ENCODE measurements at places on chromosomes 3 and 15.

DNA sequence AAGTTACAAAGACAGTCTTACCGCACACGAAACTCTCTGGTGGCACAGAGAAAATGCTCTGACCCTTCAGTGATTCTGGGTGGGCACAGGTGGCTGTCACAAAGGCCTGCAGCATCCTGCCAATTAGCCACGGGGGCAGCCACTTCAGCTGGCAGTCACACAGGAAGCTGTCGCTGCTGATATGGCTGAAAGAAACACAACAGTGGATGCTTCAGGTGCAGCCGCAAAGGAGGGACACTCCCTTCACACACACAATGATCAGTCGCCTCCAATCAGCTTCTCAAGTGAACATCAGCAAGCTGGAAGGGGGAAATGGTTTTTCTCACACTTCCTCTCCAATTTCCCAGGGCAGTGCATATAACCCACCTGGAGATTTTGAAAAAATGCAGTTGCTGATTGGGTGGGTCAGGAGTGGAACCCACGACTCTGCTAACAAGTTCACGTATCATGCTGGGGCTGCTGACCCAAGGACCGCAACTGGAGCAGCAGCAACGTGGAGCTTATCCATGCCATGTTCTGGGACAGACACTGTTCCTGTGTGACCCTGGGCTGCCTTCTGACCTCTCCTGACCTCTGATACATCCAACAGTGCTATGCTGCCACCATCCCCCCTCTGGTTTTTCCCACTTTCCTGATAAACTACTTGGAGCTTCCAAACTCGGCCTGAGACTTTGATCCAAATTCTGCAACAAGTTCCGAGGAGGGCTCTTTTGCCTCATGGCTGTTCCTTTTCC, 106.6 kb downstream of the LRIG1 start:
- DNase-seq = no peak

DNA sequence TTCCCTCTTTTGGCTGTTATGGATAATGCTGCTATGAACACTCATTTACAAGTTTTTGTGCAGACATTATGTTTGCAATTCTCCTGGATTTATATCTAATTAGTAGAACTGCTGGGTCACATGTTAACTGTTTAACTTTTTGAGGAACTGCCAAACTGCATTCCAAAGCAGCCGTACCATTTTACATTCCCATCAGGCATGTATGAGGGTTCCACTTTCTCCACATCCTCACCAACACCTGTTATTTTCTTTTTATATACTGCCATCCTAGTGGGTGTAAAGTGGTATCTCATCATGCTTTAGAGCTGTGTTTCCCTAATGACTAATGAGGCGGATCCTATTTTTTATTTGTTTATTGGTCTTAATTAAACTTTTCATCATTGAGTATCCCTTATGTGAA, 9.2 kb downstream of the KPNA4 start:
- DNase-seq = no peak

DNA sequence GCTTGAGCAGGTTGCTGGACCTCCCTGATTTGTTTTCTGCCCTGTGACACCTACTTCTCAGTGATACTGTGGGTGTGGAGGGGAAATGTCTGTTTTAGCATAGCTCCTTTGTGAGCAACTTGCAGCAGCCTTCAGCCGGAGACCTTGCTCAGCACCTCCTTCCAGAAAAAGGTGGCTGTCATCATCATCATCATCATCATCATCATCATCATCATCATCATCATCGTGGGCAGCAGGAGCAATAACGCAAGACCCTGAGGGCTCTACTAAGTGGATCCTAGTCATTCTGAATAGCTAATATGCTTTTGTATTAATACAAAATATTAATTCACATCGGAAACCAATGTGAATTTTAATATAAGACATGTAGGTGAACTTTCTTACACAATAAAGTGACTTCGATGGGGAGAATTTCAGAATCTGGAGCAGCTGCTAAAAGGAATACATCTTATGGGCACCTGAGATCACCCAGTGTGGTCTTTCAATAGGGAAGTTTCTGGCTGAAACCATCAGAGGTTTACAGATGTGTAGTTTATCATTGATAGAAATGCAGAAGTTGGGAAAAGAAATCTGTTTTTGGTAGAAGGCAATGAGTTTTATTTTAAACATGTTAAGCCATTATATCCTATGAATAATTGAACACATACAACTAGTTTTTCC, 8.6 kb downstream of the GABRR3 start:
- no peak for DNase-seq

GRCh38 chr3:129684270-129684669, 77.8 kb upstream of the PLXND1 start:
- no peak for DNase-seq

DNA sequence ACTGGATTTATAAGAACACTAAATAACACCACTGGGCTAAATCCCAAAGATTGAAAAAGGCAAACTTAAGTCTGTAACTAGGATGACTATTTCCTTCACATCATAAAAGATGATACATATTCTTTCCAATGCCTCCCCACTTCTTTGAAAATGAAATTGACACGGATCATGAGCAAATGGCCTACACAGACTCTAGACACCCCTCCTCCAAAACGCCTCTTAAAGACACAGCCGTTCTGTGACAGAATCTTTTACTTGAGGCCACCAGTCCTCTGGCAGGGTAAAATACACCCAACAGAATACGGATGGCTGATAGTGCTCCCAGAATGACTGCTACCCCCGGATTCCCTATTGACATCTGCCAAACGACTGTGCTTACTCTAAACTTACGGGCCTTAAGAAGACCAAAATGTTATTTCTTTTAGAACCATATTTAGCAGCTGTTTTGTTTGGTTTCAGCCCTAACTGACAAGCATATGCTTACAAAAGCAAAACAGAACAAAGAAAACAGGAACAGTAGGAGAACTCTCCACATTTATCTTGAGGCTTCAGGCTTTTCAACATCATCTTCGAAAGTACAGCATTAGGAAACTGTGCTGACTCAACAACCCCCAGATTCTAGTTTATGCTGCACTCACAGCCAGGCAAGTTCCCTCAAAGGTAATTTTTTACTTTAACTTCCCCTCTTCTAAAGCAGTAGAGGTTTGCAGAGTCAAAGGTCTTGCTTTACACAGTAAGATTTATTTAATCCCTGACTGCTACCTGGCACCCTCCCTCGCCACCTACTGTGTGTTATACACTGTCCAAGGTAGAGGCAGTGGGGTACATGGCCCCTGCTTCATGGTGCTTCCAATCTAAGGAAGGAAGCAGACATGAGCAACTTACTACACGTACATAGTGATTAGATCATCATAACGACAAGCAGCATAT, 84.3 kb downstream of the TNIK start:
- no peak for DNase-seq

DNA sequence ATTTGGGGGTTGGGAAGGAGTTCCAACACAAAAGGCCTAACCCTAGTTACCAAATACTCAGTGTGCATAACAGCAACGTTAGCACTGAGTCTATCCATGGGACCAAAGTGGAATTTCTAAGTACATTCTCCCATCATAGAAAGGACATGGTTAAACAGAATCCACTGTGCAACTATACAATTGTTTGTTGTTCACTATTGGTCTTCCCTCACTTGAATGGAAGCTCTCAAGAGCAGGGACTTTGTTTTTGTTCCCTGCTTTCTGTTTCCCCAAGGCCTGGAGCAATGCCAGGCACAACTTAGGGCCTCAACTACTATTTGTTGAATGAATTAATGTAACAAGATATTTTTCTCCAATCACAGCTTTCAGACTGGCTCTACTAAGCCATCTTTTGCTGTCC, 25.6 kb downstream of the COL8A1 start:
- no peak for DNase-seq

- DNase-seq = no peak
Measured at GRCh38 chr15:101391981-101392640, 97.1 kb upstream of the SNRPA1 start.

DNA sequence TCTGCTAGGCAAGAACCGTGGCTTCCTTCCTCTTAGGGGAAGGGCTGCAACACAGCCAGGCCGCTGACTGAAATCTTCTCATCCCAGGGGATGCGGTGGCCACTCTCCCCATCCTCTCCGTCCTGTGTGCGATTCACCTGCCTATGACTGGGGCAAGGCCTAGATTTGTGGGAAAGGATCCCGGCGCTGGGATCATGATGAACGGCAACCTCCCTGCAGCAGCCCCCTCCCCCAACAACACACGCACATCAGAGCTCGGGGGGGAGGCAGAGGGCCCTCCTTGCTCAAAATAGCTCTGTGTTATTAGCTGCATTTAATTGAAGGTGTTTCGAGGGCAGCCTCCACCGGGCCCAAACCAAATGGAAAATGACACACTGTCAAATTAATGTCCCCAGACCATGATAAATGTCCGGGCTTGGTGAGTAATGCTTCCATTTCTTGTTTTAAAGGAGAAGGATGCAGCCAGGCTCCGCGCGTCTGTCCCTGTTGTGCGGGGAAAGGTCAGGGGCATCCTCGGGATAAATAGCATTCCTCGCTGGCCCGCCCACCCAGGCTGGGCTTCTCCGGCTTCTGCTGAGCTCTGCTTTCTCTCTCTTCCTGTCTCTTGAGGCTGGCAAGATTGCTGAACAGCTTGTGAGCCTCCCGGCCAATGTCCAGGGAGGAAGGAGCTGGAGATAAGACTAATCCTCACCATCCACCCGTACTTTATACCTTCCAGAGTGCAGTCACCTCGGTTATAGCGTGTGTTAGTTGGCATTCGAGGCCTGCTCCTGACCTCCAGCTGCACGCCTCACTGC, 56.4 kb upstream of the TLE3 start:
- no peak for DNase-seq

DNA sequence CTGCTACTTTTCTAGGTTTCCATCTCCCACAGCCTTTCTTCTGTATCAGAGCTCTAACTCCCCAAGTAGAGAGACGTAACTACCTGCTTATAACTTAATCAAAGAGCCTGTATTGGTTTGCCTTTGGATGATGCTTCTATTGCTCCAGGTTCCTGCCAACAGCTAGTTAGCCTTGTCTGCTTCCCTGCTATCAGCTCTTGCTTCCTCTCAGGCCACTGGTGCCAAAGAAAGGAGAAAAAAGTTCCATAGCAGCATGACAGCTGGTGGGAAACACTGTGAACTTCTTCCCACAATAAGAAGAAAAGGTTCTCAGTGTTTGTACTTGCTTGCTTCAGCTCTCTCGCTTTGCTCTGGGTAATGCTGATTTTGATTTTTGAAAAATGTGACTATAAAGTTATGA, 206.6 kb downstream of the GBE1 start:
- no peak for DNase-seq

GRCh38 chr15:40439960-40440742, 602 bp upstream of the BAHD1 start:
- DNase-seq = peak; percentile 53

Data from left hindlimb (tissue), 1 donor.